T-helper 17 cell (primary cell): ENCODE measurements at places on chromosomes 12 and 14. TPM values are rescaled to one million over a fixed set of nuclear protein-coding genes. Genes with fewer than 3 reads are reported as not detected.

- no peak for DNase-seq
Measured at GRCh38 chr12:80187660-80188090, 88.3 kb downstream of the OTOGL start.

The NXPH4 gene
- not detected for total RNA-seq

DNA sequence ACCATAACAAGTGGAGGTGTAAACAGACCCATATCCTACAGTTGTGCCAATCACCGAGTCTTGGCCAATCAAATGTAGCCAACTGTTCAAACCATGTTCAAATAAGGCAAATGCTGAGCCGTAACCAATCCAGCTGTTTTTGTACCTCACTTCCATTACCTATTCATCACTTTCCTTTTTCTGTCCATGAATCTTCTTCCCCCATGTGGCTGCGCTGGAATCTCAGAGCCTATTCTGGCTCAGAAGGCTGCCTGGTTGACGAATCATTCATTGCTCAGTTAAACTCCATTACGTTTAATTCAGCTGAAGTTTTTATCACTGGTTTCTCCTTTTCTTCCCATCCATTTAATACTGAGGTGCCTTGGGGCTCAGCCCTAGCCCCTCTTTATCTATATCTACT lies 71.1 kb downstream of the TBC1D30 start:
- DNase-seq, result no peak

DNA sequence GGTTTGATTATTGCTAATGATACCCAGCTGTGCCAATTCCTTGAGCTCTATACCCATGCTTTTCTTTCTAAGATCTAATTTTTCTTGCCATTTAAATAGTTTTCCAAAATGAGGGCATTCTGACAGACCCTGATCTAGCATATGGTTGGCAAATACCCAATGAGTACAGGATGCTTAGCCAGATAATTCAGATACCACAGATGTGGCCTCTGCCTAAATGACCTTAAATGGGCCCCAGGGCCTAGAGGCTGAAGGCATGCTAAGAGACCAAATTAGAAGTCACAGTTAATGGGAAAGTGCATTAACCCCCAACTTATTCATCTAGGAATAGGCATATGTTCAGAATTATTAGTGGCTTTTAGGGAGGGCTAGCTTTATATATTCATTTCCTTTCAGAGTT lies 122.3 kb upstream of the CNOT2 start:
- no peak for DNase-seq

DNA sequence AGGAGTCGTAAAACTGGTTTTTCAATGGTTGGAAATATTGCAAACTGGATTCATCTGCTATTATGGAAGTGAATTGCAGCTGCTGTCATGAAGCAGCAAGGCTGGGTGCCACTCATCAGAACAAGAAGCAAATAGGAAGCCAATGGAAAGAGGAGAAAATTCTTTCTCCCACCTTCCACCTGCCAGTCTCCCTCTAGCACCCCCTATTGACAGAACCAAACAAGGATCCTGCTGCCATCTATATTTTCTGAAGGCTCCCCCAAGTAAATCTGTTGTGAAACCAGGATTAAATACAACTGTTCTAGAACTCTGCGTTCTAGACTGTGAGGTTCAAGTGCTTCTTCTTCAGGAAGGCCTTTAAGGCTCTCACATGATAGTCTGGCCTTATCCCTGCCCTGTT lies 286.6 kb downstream of the AACS start:
- no peak for DNase-seq

DNA sequence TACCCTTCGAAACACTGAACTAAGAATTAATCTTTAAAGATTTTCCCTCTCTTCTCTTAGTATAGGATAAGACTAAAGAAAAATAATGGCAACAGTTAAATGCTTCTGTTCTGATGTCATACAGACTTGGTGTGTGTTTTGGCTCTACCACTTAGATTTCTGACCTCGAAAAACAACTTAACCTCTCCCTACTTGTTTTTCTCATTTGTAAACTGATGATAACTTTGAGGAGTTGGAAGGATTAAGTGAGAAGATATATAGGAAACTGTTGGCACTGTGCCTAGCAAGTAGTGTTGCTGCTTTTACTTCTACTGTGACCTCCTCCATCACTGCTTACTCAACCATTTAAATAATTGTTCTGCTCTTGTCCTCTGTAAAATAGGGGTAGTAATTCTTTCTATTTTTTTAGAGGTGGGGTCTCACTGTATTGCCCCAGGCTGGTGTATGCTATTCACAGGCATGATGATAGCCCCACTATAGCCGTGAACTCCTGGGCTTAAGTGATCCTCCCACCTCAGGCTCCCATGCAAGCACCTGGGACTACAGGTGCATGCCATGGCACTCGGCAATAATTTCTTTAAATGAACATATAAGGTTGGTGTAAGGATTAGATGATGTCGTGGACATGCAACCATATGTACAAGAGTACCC lies 22.4 kb downstream of the PALS1 start:
- no peak for DNase-seq

DNA sequence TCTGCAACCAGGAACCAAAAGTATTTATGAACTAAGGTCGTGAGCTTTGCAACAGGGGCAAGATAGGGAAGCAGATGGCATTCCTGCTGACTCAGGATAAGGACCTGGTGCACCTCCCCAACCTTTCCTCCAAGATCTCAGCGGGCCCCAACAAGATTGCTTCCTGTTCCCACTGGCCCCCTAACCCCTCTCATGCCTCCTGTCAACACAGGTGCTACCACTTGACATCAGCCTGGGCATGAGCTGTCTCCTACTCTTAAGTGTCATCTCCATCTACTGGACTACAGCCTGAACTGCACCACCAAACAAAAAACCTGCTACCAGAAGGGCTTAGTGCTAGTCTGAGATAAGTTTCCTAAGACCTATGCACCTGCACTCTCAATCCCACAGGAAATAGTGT lies 32.7 kb downstream of the MED6 start:
- no peak for DNase-seq

DNA sequence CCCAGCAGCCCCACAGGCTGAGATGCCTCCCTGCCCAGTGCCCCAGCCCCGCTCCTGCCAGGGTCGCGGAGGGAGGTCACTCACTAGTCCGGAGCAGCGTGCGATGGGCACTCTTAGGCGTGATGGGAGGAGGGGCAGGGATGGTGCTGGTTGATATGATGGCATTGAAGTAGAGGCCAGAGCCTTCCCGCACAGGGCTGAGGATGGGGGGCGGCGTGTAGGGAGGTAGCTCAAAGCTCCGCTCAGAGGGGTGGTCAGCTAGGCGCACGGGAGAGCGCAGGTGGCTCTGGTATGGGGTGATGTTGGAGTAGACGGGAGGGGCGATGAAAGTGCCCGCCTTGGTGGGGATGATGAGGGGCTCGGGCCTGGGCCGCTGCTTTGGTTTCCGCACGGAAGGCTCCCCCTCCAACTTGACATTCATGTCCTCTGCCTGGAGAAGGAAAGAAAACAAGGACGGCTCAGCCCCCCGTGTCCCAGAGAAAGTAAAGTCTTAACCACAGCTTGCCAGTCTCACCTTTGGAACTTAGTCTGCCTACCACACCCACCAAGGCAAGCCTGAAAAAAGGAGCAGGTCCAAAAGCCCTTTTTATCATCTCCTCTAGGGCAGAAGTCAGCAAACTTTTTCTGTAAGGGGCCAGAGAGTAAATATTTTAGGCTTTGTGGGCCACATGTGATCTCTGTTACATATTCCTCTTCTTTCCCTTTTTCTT lies 15.5 kb upstream of the PNMA1 start:
- DNase-seq, result no peak

The DAO gene
- total RNA-seq, result not detected

DNA sequence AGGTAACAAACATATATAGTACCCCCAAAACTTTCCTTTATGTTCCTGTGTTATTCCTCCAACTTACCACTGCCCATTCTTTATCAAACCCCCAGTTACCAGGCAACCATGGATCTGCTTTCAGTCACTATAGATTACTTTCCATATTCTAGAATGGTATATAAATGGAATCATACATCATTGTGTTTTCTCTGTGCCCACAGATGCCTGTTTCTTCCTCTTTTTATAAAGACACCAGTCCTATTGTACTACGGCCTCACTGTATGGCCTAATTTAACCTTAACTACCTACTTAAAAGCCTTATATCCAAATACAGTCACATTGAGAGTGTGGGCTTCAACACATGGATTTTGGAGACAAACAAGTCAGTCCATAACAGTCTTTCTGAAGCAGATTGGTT lies 2.6 kb downstream of the TAS2R14 start:
- no peak for DNase-seq

- DNase-seq, result no peak
Measured at GRCh38 chr14:22801716-22802115, 13.5 kb downstream of the SLC7A7 start.

The C12orf54 gene
- not detected for total RNA-seq
